Left hindlimb (tissue), 1 donor: ENCODE measurements at places on chromosomes 1 and 21.

DNA sequence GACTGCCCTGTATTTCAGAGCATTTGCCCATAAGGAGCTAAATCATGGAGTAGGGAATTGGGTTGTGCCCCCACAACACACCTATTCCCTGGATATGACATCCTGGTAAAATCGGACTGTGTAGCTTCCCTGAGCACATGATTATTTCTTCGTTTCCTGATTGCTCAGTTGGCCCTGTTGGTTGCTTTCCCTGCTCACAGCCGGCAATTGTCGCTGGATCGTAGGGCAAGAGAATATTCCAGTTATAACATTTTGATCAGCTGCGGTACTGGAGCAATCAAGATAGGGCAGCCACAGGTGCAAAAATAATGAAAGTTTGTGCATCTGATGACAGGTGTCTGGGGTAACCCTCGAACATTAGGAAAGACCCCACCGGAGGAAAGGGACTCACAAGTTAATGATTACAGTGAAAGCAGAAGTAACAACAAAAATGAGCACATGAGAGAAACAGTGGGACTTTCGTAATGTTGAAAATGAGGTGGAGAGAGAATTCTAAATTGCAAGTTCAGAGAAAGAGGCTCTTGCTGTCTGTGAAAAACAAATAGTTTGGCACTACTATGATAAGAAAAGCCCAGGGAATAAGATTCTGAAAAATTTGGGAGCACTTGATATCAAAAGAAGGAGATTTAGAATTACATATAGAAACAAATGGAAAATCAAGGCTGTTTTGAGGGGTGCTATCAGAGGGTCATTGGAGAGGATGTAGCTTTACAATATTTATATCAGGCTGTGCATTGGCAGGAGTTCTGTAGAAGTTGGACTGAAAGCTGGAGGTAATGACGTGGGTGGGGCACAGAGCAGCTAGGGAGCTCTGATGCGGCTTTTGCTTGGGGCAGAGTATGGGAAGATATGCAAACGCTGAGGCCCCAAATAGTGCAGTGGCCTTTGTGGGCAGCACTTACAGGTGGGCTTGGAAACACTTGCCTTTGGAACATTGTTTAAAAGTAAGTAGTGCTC is at the start of gene MAB21L3:
MAB21L3 (plus strand) TSS at position 833 of the 957 bp plus-strand sequence. CDS start 1,217 bp downstream, outside the sequence.
- DNase-seq = no peak

GRCh38 chr1:18239671-18240070 is 132.1 kb downstream of the IGSF21 start:
- DNase-seq = no peak

- no peak for DNase-seq
Observed at GRCh38 chr1:91647061-91647460, 146.4 kb downstream of the CDC7 start.

DNA sequence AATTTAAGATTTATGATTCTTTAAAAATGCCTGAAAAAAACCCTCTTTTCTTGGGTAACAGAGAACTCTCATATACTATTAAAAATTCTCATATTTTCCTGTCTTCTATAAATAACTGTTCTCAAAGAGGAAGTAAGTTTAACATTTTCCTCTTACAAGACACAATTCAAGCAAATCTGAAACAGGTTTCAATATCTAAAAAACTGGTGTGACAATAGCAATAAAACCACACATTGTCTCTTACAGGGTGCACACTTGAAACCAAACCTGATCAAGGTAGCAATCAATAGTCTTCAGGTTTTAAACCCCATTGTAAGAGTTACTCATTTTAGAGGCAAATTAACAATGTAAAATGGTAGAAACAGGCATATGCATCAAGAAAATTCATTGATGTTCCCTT is 28.0 kb downstream of the FUBP1 start:
- DNase-seq = no peak

DNA sequence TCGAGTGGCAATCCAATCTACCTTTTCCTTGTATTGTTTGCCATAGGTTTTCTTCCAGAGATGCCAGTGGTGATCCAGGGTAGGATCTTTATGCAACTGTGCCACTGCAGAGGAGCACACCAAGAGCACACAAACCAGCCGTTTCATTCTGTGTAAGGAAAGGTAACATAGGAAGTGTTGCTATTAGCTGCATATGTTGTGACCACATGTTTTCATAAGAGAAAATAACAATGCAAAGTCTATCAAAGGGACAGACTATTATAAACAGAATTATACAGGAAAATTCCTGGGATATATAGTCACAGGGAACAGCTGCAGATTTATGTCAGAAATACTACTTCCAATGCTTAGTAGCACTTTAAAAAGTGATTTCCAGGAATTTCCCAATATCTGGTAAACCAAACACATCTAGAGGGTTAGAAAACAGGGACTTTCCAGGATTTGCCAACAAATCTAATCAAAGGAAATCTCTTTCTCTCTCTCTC is 919 bp downstream of the CTSS start:
- DNase-seq = no peak

- DNase-seq = no peak
Observed at GRCh38 chr1:241654019-241654418, 1.9 kb downstream of the WDR64 start.

DNA sequence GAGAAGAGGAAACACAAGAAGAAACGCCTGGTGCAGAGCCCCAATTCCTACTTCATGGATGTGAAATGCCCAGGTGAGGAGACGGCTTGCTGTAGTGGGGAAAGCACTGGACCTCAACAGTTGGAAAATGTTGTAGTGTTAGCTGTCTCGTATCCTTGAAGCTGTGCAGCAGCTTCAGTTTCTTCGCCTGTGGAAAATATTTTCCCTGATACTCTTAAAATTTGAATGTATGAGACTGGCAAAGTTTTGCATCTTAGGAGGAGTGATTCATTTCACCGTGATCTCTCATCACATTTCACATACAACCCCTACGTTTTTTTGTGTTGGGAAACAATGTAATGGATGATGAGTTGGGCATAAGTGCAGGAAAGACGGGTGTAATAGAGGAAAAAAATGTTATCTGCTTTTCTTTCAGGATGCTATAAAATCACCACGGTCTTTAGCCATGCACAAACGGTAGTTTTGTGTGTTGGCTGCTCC is 629 bp downstream of the RPS27 start:
- DNase-seq = no peak

- DNase-seq = no peak
Observed at GRCh38 chr1:169484683-169485430, 887 bp downstream of the SLC19A2 start.

- DNase-seq = no peak
Observed at GRCh38 chr1:219580009-219580676, 32.8 kb downstream of the ZC3H11B start.

DNA sequence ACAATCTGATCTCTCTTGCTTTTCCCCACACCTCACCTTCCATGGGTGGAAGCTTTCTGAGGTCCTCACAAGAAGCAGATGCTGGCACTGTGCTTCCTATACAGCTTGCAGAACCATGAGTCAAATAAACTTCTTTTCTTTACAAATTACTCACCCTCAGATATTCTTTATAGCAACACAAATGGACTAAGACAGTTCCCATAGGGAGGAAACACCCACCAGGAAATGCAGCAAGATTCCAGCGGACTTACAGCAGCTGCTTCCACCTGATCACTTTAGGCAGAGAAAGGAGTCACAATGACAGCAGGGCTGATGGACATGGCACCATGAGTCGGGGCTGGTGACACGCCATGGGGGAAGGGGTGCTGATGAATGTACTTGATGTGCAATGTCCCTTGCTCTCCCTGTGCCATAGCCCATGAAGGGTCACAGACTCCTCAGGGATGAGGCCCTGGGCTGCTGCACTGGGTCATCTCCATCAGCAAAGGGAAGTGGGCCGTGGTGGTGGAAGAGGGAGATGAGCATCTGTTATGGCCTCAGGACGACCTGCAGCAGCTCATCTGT is 53.9 kb downstream of the PRSS38 start:
- DNase-seq = no peak

GRCh38 chr1:239757716-239758115 is 334.0 kb upstream of the FMN2 start:
- DNase-seq = no peak

- no peak for DNase-seq
Observed at GRCh38 chr1:8203056-8203455, 114.9 kb upstream of the SLC45A1 start.

- no peak for DNase-seq
Observed at GRCh38 chr1:201192261-201192788, 1.7 kb downstream of the IGFN1 start.

DNA sequence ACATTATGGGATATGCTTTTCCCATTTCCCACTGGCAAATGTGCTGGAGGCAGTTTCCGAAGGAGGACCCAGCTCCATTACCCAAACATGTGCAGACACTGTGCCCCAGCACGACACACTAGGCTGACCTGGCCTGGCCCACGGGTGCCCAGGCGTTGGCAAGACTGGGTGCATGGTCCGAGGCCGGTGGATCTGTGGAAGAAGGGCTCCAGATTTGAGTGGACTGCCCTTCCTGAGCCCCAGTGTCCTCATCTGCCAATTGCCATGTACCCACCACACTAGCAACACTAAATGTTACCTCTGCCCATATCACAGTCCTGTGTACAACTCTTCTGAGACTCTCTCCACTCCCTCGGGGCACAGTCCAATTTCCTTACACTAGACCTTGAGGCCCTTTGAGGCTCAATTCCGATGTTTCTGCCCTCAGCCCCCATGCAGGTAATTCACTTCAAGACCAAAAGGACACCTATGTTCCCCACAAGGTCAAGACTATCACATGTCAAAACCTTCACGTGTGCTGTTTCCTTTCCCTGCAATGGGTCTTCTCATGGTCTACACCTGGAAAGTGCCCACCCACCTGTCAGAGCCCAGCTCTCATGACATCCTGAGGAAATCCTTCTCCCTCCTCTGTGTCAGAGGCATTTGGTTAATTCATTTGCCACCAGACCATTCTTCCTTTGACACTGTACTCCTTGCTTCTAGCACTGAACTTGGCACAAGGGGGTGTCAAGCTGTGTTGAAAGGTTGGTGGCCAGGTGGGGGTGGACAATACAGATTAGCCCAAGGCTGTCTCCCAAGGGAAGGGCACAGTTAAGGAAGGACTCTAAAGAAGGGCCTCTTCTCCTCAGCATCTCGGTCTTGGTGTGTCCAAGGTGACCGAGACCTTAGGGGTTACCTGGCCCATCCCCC is 124.9 kb downstream of the DMRTB1 start:
- DNase-seq = peak; percentile 7

- DNase-seq = no peak
Observed at GRCh38 chr21:28539623-28539988, 453.1 kb downstream of the LTN1 start.

GRCh38 chr1:208103597-208104513 is 140.3 kb downstream of the PLXNA2 start:
- DNase-seq = no peak

DNA sequence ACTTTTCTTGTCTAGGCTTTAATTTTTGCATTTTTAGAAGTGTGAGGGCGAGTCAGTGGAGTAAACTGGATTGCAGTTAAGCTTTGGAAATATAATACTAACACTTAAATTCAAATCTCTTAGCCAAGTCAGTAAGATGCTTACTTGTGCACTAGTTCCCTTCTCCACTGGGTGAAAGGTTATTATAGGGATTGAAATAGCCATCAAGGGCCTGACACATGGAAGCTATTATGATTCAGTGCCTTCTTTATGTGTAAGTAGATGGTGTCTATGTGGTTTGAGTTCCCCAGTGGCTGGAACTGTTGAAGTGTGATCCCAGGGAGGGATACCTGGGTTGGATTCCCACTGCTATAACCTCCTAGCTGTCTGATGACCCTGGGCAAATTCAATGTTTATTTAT is 24.7 kb upstream of the DMRTA2 start:
- DNase-seq = no peak

DNA sequence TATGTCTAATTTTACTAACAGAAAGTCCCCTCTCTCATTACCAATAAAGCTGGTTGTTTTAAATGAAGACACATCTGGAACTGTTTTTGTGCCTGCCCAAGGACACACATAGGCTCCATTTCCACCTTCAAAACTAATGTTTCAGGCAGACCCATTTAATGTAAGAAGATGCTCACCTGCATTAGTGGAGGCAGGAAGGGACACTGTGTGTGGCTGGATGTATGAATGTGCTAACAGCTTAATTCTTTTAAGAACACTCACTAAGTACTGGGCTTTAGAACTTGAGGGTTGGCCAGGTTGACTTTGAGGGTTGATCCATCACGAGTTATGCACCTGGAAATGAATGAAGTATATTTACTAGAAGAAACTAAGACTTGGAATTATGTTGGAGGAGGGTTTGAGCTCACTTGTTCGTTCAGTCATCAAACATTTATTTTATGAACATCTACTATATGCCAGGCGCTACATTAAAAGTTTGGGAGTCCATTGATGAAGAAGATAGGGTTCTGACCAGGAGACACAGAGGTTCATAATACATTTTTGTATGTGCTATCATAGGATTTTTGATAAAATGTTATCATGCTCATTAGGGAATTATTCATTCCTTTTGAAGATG is 5.4 kb downstream of the JUN start:
- DNase-seq = no peak

- DNase-seq = no peak
Observed at GRCh38 chr1:108575375-108575774, 15.5 kb downstream of the EEIG2 start.

DNA sequence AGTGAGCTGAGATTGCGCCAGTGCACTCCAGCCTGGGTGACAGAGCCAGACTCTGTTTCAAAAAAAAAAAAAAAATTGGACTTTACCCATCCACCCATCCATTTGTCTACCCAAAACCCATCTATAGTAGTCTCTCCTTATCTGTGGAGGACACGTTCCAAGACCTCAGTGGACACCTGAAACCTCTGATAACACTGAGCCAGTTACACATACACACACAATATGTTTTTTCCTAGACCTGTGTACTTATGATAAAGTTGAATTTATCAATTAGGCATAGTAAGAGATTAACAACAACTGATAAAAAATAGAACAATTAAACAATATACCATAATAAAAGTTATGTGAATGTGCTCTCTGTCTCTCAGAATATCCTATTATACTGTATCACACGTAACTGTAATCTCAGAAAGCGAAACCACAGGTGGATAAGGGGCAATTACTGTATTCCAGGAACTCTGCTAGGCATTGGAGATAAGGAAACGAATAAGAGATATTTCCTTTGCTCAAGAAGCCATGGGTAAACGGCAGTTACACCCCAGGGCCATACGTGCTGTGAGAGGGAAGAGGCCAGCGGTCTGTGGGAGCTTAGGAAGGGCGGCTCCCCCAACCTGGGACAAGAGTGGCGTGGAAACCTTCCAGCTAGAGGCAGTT is 84.2 kb upstream of the DISP3 start:
- DNase-seq = no peak

DNA sequence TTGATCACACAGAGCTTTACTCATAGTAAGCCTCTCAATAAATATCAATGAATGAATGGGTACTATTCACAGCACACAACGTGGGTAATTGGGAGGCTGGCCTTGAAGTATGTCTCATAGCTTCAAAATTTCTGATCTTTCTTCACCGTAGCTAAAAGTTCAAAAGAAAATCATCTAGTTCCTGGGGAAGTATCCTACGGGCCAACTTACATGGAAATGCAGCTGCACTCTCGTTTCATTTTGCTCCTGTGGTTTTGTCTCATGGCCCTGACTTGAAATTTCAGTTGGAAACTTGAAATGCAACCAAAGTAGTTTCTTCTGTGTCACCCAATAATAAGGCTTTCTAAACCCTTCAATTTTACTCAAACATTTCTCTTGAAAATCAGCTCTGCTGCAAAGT is 76.1 kb upstream of the CNIH3 start:
- DNase-seq = no peak

GRCh38 chr1:223642237-223642636 is 23.3 kb downstream of the CAPN8 start:
- DNase-seq = no peak

GRCh38 chr1:207404849-207405525 is 49.1 kb upstream of the CR2 start:
- DNase-seq = no peak
